ENCODE measurements at places on chromosomes 11 and 22. TPM values are rescaled to one million over a fixed set of nuclear protein-coding genes. Genes with fewer than 3 reads are reported as not detected.

The OR2AT4 gene
- not detected for total RNA-seq

The RIBC2 gene
- total RNA-seq = 16.2 TPM

The SHANK3 gene
- 0.05 TPM for total RNA-seq

The RIMBP3C gene
- 0.18 TPM for total RNA-seq

The MCAM gene
- 3.9 TPM for total RNA-seq

The A4GALT gene
- 0.61 TPM for total RNA-seq

The CDC45 gene
- total RNA-seq = 94.8 TPM

The PTGDR2 gene
- total RNA-seq = 1.1 TPM

The HMOX1 gene
- total RNA-seq = 0.88 TPM

The OR10A2 gene
- not detected for total RNA-seq

The KCNA4 gene
- not detected for total RNA-seq

The CCND1 gene
- not detected for total RNA-seq

The USH1C gene
- not detected for total RNA-seq

The MMP8 gene
- total RNA-seq = not detected

The RGL4 gene
- 30.8 TPM for total RNA-seq

The SIAE gene
- total RNA-seq = 4.1 TPM

The SORL1 gene
- 38.6 TPM for total RNA-seq

The OR52N4 gene
- 0.67 TPM for total RNA-seq

The SMTNL1 gene
- total RNA-seq = not detected

The BDNF gene
- not detected for total RNA-seq

The BIK gene
- 1.9 TPM for total RNA-seq

The SHANK2 gene
- not detected for total RNA-seq

The DSCAML1 gene
- 1.4 TPM for total RNA-seq

The CAPN5 gene
- 0.28 TPM for total RNA-seq

The TMEM191B gene
- total RNA-seq = 1.6 TPM

The RTN4RL2 gene
- total RNA-seq = not detected

The SLC22A9 gene
- total RNA-seq = not detected

The NNMT gene
- not detected for total RNA-seq

The PLEKHB1 gene
- total RNA-seq = 10.6 TPM

The FIBIN gene
- total RNA-seq = not detected

The UPK2 gene
- not detected for total RNA-seq

The BLID gene
- total RNA-seq = not detected

The LARGE2 gene
- 0.64 TPM for total RNA-seq

The GGTLC3 gene
- not detected for total RNA-seq

The P2RY2 gene
- total RNA-seq = not detected

The CHADL gene
- total RNA-seq = 0.12 TPM

The FJX1 gene
- total RNA-seq = not detected

The ARHGAP8 gene
- total RNA-seq = 1.1 TPM

The SLCO2B1 gene
- not detected for total RNA-seq

The NXPE2 gene
- total RNA-seq = not detected

The TMPRSS13 gene
- 1.7 TPM for total RNA-seq

The ADSL gene
- 109 TPM for total RNA-seq

The DDT gene
- total RNA-seq = 121 TPM

The MLC1 gene
- total RNA-seq = 1.9 TPM

The C11orf86 gene
- not detected for total RNA-seq

The DRD4 gene
- total RNA-seq = 0.16 TPM

The TSPAN18 gene
- total RNA-seq = 6.1 TPM

The SCYL1 gene
- 76.7 TPM for total RNA-seq

The SLC15A3 gene
- total RNA-seq = 0.96 TPM

The TENM4 gene
- not detected for total RNA-seq

The GNG3 gene
- total RNA-seq = not detected

The IGLL1 gene
- 0.42 TPM for total RNA-seq

The CHRDL2 gene
- not detected for total RNA-seq

The TPBGL gene
- total RNA-seq = 0.07 TPM

Measured in activated CD8-positive, alpha-beta memory T cell treated with anti-CD3 and anti-CD28 coated beads, Interleukin-2, amount 10 ng/mL, durations not matched to agents 7 days and 5 days (primary cell).